GM23338 (cell line): ENCODE measurements at places on chromosomes 1 and 21.
A peak's percentile ranks its signal among the peaks of the same experiment; 100 is the strongest.

DNA sequence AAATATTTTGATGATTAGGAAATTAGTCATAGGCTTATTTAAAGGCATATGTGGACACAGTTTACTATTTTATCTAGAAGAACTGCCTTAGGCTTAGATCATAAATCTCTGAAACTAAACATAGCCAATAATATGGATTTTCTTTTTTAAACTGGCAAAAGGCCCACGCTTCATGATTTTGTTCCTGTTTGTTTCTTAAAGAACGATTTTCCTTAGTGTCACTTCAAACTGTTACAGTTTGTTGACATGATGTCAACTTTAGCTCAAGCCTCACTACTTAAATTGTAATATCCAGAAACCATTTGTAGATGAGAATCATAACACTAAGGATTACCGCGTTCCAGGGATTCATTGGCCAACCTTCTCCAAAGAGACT is 322.6 kb downstream of the HHIPL2 start:
- DNase-seq: no peak

- peak; percentile 75 for DNase-seq
Measured at GRCh38 chr1:220775240-220775853, 11.4 kb upstream of the MTARC1 start.

GRCh38 chr1:19429611-19430010 is 55.7 kb downstream of the CAPZB start:
- DNase-seq: no peak

- no peak for DNase-seq
Measured at GRCh38 chr1:2542246-2542915, 12.3 kb upstream of the HES5 start.

- no peak for DNase-seq
Measured at GRCh38 chr1:247855911-247856310, 1.1 kb upstream of the TRIM58 start.

DNA sequence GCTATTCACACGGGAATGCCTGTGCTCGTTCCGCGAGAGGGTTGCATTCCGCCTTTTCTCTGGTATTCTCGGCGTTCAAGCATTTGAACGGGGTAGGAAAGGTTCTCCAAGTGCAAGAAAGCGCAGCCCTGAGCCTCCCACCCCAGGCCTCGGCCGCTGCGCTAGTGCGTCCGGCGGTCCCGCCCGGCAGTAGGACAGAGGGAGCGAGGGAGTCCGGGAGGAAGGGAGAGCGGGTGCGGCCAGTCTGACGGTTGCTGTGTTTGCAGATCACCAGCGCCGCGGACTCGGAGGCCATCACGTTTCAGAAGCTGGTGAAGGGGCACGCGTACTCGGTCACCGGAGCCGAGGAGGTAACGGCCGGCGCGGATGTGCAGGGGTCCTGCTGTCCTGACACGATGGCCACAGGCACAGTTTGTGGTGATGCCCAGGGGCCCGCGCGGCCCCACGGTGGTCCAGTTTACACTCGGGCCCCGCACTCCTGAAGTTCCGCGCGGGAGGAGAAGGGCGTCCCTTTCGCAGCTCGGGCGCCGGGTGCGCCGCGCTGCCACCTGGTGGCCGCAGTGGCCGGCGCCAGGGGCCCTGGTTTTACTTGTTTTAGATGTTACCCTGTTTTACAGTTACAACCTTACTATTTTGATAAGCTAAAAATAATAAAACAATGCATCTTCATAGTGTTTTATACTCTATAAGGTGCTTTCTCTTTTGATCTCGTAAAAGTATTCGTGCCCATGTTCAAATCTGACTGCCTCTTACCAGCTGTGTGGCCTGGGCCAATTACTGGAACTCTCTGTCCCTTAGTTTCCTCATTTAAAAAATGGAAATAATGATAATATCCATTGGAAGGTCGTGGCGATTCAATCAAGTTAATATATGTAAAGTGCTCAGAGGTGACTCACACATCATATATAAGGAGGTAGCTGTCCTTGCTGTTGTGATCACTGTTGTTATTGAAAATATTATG is 36.7 kb downstream of the CAPN2 start:
- peak; percentile 66 for DNase-seq

DNA sequence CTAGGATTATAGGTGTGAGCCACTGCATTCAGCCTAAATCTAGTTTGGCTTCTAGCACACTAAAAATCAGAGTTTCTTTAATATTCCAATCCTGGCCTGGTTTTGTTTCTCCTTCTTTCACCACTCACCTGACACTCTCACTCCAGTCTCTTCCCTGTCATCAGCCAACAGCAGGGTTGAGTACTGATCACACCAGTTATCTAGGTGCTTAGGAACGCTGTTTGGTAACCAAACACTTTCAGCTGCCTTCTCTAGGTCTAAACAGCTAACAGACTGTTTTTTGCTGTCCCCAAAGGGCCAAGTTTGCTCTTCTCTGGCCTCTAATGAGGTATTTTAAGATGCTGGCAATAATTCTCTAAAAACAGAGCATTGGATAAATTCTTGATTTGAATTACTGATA is 17.7 kb upstream of the FRRS1 start:
- no peak for DNase-seq

- no peak for DNase-seq
Measured at GRCh38 chr1:180136331-180136967, 18.2 kb upstream of the QSOX1 start.

DNA sequence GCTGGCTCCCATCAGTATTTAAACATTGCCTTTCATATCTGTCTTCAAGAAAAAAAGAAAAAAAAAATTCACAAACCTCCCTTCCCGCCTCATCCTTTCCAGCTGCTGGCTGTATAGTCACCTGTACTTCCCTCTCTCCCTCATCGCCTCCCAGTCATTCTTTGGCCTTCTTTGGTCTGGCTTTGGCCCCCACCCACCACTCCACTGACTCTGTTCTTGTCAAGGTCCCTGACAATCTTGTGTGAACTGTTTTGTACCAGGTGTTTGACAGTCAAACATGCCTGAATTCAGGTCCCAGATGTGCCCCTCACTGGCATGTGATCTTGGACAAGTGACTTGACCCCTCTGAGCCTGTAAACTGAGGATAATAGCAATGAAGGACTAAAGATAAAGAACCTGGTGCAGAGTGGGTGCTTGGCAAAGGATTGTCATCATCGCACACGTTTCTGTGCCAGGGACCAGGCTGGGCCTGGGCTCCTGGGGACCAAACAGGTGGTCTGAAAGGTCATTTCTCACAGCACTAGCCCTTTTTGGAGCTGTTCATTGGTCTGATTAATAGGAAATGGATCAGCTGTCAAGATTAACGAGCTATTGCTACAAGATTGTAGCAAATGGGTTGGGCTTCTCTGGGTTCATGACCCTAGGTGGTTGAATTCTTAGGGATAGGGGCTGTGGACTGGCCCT is 21.5 kb downstream of the PTPRF start:
- no peak for DNase-seq

DNA sequence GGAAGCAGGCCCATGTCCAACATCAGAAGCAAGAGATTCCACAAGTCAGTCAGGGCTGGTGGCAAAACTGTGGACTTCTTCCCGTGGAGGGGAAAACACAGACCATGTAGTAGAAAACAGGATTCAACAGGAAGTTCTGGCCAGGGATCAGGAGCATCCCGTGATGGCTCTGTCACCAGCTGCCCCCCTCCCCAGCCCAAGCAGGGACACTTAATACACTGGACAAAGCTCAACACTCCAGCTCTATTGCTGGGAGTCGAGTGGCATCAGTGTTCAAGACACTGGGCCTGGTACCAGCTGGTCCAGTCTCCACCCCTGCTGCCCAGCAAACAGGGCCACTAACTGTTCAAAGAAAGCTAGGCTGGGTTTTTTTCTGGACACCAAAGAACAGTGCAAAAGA is 3.7 kb downstream of the SLC45A3 start:
- no peak for DNase-seq

GRCh38 chr1:168480997-168481396 is 62.8 kb downstream of the XCL2 start:
- no peak for DNase-seq

DNA sequence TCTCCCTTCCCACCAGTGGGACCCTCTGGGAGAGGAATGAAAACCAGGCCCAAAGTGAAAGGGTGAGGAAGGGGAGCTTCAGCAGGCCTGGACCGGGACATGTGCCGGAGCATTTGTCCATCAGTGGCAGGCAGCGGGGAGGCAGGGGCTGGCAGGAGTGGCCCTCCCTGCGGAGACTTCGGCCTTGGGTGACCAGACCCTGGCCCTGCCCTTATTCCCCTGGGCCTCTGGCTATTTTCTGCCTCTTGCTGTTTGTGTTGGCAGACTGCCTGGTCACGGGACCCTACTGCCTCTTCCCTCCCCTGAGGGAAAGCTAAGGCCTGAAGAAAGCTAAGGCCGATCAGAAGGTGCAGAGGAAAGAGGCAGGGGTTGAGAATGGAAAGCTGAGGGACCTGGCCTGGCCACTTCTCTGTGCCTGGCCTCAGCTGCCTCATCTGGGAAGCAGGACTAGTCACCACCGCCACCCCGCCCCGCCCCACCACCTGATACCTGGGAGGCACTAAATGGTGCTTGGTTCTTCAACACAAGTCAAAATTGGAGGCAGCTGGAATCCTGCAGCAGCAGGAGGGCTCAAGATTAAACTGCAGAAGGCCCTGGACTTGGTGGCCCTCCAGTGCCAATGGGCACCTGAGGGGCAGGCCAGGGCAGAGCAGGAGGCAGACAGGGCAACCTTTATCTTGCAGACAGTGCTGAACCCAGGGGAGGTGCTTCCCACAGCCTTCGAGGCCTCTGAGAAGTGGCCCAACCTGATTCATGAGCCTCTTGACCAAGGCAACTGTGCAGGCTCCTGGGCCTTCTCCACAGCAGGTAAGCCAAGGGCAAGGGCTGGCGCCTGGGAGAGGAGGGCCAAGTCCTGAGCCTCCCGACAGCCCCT is 7.9 kb downstream of the TINAGL1 start:
- DNase-seq: no peak

DNA sequence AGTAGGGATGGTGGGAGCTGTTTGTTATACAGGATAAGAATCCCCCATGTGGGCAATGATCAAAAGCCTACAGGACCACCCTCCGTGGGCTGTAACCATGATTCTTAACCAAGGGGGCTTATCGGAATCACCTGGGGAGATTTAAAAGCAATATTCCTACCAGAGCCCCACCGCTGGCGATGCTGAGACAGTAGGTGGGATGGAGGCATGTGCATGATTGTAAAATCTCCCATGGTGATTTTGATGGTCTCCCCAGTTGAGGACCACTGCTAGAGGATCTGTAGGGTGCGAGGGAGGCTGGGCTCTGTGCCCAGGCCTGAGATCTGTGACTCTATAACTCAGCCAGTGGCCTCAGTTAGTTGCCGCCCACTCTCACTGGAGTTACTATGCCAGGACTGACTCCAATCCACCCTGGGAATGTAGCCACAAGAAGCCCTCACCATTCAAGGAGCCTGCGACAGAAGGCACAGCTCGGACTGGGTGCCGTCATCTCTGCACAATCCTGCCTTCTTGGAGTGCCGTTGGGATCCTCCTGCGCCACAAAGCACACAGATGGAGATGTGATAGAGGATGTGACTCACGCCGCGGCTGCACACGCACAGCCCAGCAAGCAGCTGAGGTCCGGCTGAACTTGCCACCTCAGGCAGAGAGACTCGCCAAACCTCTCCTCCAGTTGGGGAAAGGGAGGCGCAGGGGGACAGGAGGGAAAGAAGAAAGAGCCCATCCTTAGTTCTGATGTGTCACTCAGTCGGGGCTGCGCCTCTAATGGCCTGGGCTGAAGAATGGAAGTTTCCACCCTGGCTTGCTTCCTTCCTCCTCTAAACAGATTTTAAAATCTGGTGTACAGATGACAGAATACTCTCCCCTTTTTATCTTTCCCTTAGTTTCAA is 26.5 kb downstream of the AKNAD1 start:
- peak; percentile 23 for DNase-seq

DNA sequence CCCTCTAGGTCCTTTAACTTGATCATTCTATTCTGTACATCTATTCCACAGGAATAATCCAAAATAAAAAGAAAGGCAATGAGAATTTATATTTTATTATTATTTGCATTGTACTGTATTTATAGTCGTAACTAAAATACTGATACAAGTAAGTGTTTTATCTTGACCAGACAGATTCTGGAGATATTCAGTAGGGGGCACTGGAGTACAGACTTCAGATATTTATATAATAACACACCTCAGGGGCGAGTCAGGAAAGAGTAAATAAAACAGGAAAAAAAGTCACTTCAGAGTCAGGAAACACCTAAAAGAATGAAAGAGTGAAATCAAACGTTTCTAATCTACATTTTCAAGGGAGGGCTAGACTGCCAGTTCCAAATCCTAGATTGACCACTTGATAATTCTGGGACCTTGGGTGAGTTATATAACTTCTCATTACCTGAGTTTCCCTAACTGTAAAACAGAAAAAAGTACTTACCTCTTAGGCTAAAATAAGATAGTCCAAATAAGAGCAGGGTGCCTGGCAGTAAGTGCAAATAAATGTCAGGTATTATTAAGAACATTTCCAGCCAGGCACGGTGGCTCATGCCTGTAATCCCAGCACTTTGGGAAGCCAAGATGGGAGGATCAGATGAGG is 31.1 kb upstream of the MTF1 start:
- DNase-seq: peak; percentile 66

- no peak for DNase-seq
Measured at GRCh38 chr1:161884475-161884874, 118.4 kb downstream of the ATF6 start.

DNA sequence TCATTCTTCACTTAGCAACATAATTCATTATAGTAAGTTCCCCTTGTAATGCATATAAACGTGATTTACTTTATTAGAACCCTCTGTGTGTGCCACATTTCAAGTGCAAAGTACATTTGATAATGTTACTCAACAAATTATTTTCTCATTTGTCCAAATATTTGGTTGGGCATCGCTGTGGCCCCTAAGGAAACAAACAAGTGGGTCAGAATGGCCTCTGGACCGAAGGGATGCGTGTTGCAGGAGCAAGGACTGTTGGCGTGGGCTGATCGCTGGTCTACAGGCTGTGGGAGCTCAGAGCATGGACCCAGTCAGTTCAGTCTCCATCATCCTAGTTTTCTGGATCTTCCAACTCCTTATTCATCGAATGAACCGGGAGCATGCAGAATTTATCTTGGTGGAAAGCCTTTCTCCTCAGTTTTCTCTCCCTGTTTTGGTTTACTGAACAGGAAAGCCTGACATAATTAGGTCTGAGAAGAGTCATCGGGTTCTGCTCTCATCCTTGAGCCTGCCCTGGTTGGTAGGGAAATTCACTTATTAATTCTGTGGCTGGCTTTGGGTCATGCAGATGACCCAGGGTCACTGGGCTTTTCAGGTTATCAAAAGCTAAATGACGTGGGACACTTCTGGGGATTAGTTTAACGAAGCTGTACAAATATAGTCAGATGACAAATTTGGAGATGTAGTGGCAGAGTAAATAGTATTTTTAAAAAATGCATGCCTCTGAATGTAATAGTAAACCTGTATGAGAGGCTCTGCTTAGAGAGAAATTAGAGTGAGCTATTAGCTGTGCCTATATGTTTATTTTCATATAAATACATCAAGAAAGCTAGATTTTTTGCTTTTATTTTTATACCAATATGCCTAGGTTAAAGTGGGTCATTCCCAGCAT is 200.2 kb downstream of the SDCCAG8 start:
- no peak for DNase-seq

- no peak for DNase-seq
Measured at GRCh38 chr1:54358503-54359168, 47.6 kb downstream of the SSBP3 start.

- DNase-seq: peak; percentile 23
Measured at GRCh38 chr1:89873770-89874169, 52.9 kb downstream of the LRRC8D start.
